ENCODE measurements at places on chromosomes 4 and X.

GRCh38 chr4:122833999-122834398 lies 7.4 kb downstream of the FGF2 start:
- no peak for DNase-seq

GRCh38 chr4:129929052-129929451 lies 833.1 kb downstream of the C4orf33 start:
- no peak for DNase-seq

GRCh38 chr4:171186700-171187099 lies 626.5 kb upstream of the GALNTL6 start:
- no peak for DNase-seq

- no peak for DNase-seq
Measured at GRCh38 chr4:181569553-181569952, 673.6 kb upstream of the TENM3 start.

GRCh38 chr4:131534944-131535645 lies 1614.0 kb upstream of the PCDH10 start:
- DNase-seq: no peak

DNA sequence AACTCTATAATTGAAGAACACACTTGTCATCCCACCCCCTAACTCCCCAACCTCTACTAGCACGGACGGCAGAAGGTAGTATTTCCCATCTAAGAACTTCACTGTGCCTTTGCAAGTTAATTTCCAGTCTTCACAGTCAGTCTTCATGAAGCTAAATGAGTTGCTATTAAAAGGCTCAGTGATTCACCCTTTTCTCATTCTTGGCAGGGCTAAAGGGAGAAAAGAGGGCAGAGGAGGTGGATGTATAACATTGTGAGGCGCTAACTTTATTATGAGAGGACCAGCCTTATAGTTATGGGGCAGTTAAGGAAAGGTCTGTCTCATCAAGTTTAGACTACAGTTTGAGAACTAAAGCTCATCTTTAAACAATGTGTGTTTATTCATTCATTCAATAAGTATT lies 161.0 kb upstream of the S100G start:
- DNase-seq: no peak

- no peak for DNase-seq
Measured at GRCh38 chr4:137659431-137659830, 127.1 kb upstream of the PCDH18 start.

GRCh38 chr4:25180524-25181131 lies 20.4 kb upstream of the SEPSECS start:
- DNase-seq: no peak

DNA sequence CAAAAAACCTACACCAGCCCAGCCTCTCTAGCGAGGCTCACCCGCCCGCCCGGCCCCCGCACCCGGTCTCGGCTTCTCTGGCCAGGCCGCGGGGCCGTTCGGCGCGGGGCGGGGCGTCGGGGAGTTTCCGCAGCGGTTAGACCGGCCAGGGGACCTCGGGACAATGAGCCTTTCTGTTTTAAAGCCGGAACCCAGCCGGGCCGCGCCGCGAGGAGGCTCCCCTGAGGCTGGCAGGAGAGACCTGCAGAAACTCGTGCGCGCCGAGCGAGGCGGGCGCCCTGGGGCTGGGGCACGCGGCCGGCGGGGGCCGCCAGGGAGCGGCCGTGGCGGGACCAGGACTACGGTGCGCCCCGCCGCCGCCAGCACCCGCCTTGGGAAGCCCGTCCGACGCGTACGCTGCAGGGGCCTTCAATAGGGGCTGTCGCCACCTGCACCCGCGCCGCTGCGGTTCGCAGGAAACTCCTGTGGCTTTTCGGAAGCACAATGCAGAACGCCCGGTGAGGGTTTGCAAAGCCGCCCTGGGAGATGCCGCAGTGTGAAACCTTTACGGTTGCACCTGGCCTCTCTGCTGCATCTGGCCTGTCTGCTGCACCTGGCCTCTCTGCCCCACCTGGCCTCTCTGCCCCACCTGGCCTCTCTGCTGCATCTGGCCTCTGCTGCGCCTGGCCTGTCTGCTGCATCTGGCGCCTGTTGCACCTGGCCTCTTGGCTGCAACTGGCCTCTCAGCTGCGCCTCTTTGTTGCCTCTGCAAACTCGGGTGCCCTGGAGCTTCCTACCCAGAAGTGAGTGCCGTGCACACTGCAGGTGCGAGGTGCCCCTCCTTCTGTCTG lies 63.9 kb downstream of the TRAPPC11 start:
- DNase-seq: peak; percentile 14

- no peak for DNase-seq
Measured at GRCh38 chrX:63275127-63275526, 76.0 kb downstream of the SPIN4 start.

DNA sequence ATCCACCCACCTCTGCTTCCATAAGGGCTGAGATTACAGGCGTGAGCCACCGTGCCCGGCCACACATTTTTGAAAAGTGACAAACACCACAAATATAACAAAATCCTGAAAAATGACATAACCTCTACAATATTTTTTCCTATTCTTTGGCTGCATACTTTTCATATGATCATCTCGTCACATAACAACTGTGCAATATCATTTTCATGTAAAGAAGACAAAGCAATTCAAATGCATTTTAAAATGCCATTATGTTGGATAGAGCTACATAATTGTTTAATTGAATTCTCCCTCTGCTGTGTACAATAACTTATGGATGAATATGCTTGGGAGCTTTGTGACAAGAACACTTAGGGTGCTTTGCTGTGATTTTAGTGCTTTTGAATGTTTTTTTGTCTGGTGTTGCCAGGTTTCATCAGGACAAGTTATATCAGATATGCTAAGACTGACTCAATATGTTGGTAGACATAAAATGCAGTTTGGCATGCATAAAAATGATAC lies 132.9 kb downstream of the CHIC2 start:
- no peak for DNase-seq

- DNase-seq: no peak
Measured at GRCh38 chr4:56169061-56169460, 218.2 kb downstream of the AASDH start.

DNA sequence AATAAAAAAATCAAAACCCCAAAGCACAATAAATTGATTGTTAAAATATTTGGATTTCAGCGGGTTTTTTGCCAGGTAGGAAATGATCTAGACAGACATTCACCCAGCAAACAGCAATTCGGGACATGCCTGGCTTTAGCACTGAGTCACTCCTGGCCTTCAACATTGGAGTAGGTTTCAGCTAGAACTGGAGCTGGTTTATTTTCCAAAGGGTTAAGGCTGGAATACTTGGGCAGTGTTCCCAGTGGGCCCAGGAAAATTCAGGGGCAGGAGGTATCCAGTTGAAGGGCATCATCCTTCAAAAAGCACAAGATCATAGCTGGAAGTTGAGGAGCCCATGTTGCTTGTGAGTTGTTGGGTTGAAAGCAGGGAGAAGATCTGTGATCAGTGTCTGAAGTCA lies 41.0 kb downstream of the TXLNG start:
- DNase-seq: no peak

DNA sequence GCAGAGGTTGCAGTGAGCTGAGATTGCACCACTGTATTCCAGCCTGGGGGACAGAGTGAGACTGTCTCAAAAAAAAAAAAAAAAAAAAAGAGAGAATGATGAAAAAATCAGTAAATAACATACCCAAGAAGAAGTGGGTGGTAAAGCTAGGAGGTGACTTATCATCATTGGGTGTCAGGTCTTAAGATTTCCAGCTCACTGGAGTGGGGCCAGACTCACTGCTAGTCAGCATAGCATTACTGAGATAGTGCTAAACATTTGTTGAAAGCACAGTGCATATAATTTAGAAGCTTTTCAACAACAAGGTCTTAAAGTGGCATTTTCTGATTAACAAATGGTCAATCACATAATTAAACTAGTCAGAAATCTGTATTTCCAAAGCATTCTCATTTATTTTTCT lies 221.8 kb upstream of the GYPA start:
- DNase-seq: no peak

DNA sequence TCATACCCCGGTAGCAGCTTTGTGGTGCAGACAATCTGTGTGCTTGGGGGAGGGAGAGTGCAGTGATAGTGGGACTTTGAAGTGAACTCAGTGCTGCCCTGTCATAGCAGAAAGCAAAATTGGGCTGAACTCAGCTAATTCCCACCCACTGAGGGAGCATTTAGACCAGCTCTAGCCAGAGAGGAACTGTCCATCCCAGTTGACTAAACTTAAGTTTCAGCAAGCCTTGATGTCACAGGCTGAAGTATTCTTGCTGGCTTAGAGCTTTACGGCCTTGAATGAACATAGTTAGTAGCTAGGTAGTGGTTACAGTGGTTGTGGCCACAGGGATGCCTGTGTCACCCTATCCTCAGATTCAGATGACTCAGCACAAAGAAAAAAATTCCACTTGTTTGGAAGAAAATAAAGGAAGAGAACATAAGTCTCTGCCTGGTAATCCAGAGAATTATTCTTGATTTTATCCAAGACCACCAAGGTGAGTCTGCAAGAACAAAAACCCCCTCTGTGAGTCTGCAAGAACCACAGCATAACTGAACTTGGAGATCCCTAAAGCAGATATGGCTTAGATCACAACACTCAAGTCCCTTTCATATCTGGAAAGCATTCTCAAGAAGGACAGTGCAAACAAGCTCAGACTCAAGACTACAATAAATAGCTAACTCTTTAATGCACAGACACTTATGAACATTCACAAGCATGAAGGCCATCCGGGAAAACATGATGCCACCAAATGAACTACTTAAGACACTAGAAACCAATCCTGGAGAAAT lies 39.4 kb downstream of the ADH7 start:
- no peak for DNase-seq

GRCh38 chr4:48403779-48404178 lies 62.5 kb downstream of the SLAIN2 start:
- DNase-seq: no peak

- no peak for DNase-seq
Measured at GRCh38 chr4:17920681-17921080, 100.9 kb downstream of the LCORL start.

DNA sequence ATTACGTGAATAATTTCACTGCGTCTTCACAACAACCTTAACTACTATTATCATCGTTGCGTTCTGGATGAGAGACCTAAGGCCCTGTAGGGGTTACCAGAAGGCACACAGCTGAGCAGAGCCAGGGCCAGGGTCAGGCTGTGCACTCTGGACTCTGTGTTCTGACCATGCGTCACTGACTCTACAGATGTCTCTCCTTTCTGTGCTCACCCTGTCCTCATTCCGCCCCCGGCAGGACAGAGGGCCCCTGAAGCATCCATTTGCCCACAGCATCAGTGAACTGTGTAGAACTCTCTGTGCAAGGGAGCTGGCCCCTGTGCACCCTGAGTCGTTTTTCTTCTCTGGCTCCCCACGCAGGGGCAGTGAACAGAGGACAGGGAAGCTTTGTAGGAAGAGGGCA lies 21.3 kb downstream of the GPKOW start:
- DNase-seq: no peak

DNA sequence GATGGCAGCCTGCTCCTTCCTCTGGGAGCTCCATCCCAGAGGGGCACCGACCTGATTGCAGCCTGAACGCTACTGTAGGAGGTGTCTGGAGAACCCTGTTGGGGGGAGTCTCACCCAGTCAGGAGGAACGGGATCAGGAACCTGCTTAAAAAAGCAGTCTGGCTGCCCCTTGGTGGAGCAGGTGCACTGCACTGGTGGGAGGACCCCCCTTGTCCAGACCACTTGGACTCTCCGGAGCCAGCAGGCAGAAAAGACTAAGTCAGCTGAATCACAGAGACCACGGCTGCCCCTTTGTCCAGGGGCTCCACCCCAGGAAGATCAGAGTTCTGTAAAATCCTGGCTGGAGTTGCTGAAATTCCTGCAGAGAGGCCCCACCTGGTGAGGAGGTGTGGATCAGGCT lies 67.3 kb upstream of the MAGEB18 start:
- no peak for DNase-seq

GRCh38 chrX:31884535-31884934 lies 812.7 kb upstream of the FTHL17 start:
- no peak for DNase-seq

- DNase-seq: no peak
Measured at GRCh38 chr4:106268786-106269185, 47.2 kb downstream of the TBCK start.

DNA sequence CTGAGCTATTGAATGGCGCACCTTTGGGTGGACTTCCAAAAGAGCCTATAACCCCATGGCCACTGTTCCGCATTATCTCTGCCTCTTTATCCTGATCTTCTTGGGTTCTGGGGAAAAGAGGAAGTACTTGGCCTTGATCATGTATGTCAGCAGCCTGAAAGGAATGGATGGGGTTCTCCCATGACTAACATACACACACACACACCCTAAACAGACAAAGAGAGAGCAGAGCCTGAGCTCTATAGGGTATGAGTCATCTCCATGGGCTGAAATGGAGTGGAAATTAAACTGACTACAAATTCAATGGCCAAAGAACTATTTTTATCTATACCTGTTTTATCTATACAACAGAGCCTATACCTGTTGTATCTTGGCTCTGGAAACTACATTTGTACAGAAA lies 141.5 kb upstream of the MTMR8 start:
- no peak for DNase-seq

DNA sequence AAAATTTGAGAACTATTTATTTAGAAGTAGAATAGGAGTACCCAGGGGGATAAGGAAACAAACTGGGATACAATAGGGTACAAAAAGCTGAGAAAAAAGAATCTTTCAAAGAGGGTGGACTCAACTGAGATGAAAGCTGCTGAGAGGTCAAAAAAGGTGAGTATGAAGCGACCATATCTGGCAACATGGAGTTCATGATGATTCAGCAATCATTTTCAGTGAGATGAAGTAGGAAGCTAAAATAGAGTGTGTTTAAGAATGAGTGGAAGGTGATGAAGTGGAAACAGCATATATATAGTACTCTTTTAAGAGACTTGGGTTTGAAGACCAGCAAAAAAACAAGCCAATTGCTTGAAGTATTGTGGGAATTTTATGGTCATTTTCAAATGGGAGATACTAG lies 72.0 kb upstream of the IL13RA2 start:
- no peak for DNase-seq

- DNase-seq: no peak
Measured at GRCh38 chr4:38532908-38533499, 131.0 kb upstream of the KLF3 start.

DNA sequence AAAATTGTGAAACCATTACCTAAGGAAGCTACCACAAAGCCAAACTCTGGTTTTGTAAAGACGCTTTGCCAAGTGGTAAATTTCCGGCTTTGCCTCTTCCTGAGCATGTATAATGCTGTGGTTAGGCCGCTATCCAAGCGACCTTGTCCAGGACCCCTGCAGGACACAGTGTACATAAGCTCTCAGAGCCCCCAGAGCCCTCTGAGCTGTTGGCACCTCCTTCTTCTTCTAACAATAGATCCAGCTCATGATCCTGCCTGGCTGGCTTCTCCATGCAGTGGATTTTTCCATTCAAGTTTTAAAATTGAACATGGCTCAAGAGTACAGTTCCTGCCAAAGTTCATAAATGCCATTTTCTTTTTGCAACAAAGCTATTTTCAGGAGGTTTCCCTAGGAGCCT lies 326.7 kb downstream of the MAPK10 start:
- DNase-seq: no peak

Measured in activated CD8-positive, alpha-beta memory T cell treated with anti-CD3 and anti-CD28 coated beads for 4 hours (primary cell).